Colonic mucosa (tissue), 4 donors: ENCODE measurements at places on chromosomes 2 and 18. TPM values are rescaled to one million over a fixed set of nuclear protein-coding genes. Genes with fewer than 3 reads are reported as not detected.

DNA sequence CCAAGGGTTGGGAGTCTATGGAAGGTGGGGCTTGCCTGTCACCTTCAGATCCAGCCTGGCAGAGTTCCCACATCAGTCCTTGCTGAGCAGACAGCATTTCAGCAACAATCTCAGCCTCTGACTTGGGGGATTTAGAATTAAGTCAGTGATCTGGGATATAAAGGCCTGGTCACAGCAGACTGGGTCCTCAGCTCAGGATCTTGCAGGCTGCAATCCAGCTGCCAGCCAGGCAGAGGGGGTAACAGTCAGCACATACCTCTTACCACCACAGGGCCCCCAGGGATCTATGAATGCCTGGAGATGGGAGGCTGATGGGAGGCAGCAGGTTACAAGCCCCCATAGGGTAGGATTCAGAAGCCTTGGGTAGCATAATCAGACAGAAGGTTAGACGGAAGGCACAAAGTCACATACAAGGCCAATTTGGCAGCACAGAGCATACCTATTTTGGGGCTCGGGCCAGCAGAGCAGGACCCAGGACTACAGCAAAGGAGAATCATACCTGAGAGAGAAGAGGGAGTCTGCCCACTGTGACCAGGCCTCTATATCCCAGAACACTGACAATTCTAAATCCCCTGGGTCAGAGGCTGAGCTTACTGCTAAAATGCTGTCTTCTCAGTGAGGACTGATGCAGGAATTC, 163.5 kb downstream of the MTCL1 start:
- DNase-seq, result no peak

DNA sequence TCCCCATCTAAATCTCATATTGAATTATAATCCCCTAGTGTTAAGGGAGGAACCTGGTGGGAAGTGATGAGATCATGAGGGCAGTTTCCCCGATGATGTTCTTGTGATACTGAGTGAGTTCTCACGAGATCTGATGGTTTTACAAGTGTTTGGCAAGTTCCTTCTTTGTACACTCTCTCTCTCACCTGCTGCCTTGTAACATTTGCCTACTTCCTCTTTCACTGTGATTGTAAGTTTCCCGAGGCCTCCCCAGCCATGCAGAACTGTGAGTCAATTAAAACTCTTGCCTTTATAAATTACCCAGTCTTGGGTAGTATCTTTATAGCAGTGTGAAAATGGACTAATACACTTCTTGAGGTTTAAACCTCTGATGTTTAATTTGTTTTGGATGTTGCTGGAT, 177.5 kb downstream of the CD8B2 start:
- no peak for DNase-seq

- DNase-seq, result no peak
These were observed 154.3 kb downstream of the TMEM163 start for GRCh38 chr2:134564549-134564948.

DNA sequence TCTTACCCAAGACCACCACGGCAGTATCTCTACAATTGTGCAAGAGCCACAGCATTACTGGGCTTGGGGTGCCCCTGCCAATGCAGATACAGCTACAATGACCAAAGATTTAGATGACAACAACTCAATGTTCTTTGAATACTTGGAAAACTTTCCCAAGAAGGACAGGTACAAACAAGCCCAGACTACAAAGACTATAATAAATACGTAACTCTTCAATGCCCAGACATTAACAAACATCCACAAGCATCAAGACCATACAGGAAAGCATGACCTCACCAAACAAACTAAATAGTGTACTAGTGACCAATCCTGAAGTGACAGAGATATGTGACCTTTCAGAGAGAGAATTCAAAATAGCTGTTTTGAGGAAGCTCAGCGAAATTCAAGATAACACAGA, 62.8 kb downstream of the ICA1L start:
- DNase-seq, result no peak

Gene CYP1B1
- total RNA-seq, result 1.3 TPM

Gene RAPH1
- 26.1 TPM for total RNA-seq

Gene C1D
- total RNA-seq, result 15.4 TPM

Gene REG3G
- 1.1 TPM for total RNA-seq

Gene DYNAP
- total RNA-seq, result not detected
